GM12878 (cell line): ENCODE measurements at places on chromosomes 1 and 21. TPM values are rescaled to one million over a fixed set of nuclear protein-coding genes. Genes with fewer than 3 reads are reported as not detected.

DNA sequence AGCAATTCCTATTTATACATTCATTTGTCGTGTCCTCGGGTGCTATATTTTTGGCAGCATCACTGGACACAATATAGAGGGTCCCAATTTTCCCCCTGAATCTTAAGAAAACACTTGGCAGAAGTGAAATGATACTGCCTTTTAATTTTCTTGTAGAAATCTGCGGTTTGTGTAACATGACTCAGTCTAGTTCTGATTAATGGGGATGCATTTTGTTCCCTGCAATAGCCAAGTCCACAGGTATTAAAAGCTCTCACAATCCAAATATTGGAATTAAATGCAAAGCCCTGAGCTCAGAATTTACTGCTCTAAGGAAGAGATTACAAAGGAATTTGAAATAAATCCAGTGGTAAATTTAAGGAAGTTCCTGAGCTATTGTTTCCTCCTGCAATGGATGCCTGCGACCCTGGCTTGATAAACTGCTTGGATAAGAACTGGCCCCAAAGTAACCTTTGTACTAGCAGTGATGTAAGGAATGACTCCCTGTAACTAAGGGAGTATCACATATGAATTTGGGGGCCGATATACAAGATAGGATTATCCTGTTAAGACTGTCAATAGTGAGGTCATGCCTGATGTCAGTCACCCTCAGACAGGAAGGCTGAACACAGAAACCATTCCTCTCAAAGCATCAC lies 349.7 kb upstream of the C1orf87 start:
- no peak for DNase-seq

GRCh38 chr1:235411489-235412486 lies 44.6 kb downstream of the TBCE start:
- no peak for DNase-seq

DNA sequence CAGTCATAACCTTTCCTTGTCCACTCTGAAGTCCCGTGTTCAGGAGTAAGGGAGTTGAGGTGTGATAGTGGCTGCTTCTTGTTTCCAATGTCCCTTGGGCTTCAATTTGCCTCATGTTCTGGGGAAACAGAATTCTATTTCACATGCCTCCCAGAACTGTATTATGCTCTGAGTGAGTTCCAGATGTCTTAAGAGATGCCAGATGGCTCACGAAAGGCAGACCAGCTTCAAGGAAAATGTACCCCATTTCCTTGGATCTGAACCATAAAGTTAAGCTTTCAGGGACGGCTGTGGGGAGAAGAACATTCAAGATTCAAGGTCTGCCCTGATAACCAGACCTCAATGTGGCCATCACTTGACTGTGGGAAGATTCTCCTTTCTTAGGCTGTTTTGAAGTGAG lies 42.4 kb downstream of the C1orf87 start:
- DNase-seq = no peak

- DNase-seq = no peak
Observed at GRCh38 chr1:218667781-218668516, 322.8 kb downstream of the TGFB2 start.

DNA sequence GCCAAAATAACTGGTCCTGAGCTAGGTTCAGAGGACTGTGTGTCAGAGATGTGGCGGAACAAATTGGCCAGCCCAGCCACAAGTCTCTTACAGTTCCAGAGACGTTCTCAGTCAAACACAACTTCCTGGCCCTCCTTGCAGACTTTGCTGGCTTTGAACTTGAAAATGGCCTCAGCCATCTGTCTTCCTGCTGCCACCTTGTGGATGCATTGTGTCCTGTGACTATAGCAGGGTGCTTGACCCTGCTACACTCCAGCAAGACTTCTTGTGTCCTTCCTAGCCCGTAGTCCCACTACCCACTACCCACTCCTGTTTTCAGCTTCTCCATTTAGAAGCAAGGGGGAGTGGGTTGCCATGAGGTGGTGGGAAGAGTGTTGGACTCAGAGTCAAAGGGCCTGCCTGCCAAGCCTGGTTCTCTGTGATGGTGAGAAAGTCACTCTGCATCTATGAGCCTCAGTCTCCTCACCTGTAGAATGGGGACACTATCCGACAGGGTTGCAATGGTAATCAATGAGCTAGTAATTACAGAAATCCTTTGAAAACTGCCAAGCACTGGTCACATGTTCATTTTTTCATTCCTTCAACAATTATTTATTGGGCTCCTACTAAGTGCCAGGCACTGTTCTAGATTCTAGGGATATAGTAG lies 109.9 kb downstream of the IGSF21 start:
- no peak for DNase-seq

GRCh38 chr1:57167997-57168396 lies 202.2 kb upstream of the C8B start:
- DNase-seq = no peak

DNA sequence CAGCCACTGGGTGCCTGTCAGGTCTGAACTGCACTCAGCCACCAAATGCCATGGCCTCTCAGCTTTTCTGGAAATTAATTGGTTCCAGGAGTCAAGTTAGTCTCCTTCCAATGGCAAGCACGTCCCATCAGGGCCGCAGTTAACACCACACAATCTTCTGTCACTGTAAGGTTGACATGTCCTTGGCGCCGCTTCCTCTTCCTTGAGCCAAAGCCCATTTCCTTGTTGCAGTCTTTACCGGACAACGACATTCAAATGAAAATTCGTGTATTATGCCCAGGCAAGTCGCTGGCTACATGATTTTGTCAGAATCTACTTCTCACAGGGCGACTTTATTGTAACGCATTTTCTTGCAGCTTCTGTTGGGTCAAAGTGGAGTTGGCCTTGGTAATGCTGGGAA lies 430.6 kb upstream of the KAZN start:
- DNase-seq = no peak

- no peak for DNase-seq
Observed at GRCh38 chr1:156549831-156550230, 22.5 kb downstream of the IQGAP3 start.

DNA sequence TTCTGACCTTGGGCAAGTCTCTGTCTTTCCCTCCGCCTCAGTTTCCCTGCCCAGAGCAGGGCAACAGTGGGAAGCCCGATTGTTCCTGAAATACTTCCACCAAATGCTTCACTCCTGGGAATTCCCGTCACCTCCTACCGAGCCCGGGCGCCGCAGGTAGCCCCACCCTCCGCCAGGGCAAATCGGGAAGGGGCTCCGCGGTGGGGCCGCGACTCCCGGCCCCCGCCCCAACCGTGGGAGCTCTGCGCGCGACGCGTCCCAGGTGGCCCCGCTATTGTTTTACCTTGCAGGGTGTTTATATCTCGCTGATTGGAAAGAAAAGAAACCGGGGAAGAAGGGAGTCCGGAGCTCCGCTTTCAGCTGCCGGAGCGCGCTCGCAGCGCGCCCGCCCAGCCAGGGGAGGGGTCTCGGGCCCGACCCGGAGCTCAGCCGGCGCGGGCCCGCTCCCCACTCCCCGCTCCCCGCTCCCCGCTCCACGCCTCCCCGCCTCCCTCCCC lies 407 bp downstream of the IGSF3 start:
- DNase-seq = no peak

- DNase-seq = no peak
Observed at GRCh38 chr1:226370144-226370923, 37.6 kb downstream of the PARP1 start.

DNA sequence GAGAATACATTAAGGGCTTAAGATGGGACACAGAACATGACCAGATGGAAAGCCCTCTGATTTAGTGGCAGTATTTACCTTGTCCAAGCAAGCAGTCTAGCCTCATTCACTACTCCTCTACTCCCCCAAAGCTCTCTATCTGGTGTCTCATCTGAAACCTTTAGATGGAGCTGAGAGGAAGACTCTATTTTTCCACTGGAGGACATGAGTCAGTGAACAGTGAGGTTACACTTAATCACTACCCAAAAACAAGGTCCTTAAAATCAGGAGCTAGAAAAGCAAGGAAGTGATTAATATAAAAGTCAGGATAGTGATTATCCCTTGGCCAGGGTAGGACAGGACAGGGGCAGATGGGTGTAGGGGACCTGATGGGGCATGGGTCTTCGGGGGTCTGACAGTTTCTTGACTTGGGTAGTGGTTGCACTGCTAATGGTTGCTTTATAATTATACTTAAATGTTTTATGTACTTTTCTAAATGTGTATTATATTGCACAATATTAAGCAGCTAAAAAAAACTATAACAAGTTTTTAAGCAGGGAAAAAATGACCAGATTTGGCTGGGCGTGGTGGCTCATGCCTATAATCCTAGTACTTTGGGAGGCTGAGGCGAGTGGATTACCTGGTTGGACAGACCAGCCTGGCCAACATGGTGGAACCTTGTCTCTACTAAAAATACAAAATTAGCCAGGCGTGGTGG lies 3.0 kb downstream of the PTPN22 start:
- DNase-seq = no peak

DNA sequence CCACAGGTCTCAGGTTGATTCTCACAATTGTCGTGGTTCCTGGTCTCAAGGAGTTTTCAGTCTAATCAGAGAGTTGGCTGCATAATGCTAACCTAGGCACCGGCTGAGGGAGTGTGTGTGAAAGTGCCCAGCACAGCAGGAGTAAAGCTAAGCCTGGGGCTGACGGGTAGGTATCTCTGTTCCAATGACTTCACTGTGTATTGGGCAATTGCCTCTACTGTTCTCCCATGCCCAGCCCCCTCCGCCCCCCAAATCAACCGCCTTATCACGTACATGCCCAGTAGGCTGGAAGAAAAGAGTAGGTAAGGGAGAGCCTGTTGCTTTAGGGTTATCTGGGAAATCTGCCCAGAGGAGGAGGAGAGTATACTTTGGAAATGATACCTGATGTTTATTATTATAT lies 54.7 kb downstream of the MRPS6 start:
- no peak for DNase-seq

DNA sequence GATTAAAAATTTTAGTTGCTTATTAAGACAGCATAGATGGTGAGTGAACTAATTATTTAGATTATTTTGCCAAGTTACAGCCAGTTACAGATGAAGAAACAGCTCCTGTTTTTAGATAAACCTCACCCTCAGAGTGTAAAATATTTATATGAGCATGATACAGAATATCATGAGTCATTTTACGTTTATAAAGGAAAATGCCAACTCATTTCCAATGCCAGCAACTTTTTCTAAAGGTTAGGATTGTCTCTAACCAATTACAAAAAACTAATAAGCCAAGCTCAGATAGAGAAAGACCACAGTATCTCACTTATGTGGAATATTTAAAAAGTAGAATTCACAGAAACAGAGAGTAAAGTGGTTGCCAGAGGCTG lies 590.1 kb downstream of the LTN1 start:
- no peak for DNase-seq

Gene NPHS2
- polyA plus RNA-seq = not detected in 2 replicates

Gene ADAM30
- polyA plus RNA-seq = not detected in 2 replicates

Gene SLFNL1
- polyA plus RNA-seq = 0.55 and 0.64 TPM in 2 replicates

Gene TSSK3
- 0.34 and 0.82 TPM in 2 replicates for polyA plus RNA-seq

Gene ACKR1
- polyA plus RNA-seq = 1.4 and 1.6 TPM in 2 replicates

Gene USP33
- polyA plus RNA-seq = 21.8 and 28.7 TPM in 2 replicates

Gene TRIM46
- polyA plus RNA-seq = 1.0 and 1.3 TPM in 2 replicates

Gene KPRP
- polyA plus RNA-seq = not detected in 2 replicates

Gene AK5
- polyA plus RNA-seq = 0.05 and 0.08 TPM in 2 replicates

Gene SH3BGR
- polyA plus RNA-seq = 3.5 and 3.7 TPM in 2 replicates
